ENCODE measurements at places on chromosomes 4 and X.

DNA sequence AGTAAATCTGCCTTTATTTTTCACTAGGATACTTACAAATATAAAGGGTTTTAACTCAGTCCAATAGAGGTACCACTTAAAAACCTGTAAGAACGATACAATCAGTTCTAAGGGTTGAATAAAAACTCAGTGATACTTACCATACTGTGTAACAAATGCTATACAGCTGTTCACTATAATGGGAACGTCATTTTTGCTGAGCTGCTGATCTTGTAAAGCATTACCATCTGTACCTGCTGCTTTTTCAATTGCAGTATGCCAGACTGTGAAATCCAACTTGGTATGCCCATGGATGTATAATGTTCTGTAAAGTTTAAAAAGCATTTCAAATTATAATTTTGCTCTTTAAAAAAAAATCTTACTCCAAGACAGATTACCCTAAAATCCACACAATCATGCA is 111.2 kb downstream of the ARAP2 start:
- DNase-seq = no peak

DNA sequence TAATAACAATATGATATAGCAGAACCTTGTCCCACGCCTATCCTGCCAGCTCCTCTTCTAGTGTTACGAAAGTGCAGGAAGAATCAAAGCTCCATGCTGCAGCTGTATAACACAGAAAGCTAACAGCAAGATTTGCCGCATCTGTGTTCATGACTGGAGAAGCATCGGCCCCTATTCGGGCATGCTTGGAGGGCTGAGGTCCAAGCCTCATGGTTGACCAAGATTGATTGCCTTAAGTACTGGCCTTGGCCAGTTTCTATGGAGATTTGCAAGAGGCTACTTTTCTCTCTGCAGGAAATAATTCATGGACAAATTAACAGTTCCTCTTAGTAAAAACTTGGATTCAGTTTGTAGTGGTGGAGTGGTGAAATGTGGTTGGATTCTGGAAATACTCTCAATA is 12.9 kb upstream of the NDP start:
- DNase-seq = no peak

- DNase-seq = no peak
Observed at GRCh38 chr4:93870876-93871458, 42.4 kb downstream of the ATOH1 start.

- peak; percentile 39 for DNase-seq
Observed at GRCh38 chrX:85243761-85244449, at the start of the genes SATL1 and ZNF711. SATL1 (minus strand) TSS chrX:85243779; CDS start chrX:85108968, 134,811 bp downstream. ZNF711 (plus strand) TSS chrX:85243991; CDS start chrX:85247573, 3,582 bp downstream.

DNA sequence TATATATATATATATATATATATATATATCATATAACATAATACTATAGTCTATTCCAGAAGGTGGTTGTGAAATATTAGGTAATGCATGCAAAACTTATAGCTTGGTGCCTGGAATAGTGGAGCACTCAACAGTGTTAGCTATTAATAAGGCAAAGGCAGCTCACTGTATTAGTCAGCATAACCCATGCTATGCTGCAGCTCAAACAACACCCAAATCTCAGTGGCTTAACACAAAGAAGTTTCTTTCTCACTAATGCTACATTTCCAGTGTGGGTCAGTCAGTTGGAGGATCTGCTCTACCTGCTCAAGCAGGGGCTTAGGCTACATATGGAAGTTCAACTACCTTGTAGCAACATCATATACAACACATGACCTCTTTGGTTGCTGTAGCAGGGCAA is 5.2 kb upstream of the RPGR start:
- no peak for DNase-seq

Data from CD4-positive, alpha-beta T cell treated with Interleukin-4 for 1 hour (primary cell).